ENCODE measurements at places on chromosomes 3 and 15.
A peak's percentile ranks its signal among the peaks of the same experiment; 100 is the strongest.

DNA sequence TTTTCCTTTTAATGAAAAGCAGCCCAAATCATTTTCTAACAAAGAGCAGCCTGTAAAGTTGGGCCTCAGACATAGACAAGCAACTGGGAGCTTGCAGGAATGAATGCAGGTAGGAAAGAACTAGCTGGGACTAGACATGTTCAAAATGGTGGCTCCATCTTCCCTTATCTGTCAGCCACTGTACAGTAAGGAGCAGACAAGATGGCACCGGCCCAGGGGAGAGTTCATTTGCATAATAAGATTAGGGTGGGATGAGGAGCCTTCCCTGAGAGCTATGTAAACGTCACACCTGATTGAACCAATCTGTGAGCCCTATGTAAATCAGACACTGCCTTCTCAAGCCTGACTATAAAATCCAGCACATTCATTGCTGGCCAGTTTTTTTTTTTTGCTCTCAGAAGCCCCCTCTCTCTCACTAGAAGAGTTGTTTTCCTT is 59.7 kb upstream of the GK5 start:
- DNase-seq: no peak

GRCh38 chr3:14153663-14154062 is 24.7 kb downstream of the XPC start:
- no peak for DNase-seq

- peak; percentile 50 for DNase-seq
These were observed 169.4 kb downstream of the TBC1D2B start for GRCh38 chr15:77907824-77908751.

DNA sequence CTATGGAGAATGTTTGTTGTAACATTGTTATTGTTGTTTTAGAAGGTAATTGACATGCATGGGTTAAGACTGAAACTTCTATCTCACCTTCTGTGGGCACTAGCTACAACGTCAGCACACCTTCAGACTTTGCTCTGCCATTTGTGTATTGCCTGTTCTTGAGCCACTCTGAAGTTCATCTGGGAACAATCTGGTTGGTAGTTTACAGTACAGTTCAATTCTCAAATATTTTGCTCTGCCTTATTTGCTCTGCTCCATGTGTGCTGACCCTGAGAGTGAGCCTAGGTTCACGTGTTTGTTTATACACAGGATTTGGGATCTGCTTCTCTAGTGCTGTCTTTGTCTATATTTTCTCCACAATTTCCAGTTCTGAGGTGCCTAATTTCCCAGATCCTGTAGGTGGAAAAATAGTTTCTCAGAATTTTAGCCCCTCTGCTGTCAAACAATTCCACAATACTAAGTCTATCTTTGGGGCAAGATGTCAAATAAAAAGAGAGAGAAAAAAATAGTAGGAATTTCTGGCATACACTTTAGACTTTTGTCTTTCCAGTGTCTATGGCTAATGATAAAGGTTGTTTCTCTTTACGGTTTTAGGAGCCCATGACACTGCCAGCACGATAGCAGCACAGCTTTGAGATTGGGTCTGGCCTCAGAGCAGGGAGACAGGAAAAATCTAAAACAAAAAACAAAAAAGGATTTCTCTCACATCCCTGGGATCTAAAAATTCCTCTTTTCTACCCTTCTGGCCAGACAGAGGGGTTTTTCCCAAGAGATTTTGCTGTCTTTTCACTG is 721.4 kb downstream of the VGLL3 start:
- DNase-seq: no peak

GRCh38 chr3:112351036-112351435 is 18.1 kb downstream of the CD200 start:
- no peak for DNase-seq

- no peak for DNase-seq
These were observed 196.9 kb downstream of the CLSTN2 start for GRCh38 chr3:140131895-140132294.

DNA sequence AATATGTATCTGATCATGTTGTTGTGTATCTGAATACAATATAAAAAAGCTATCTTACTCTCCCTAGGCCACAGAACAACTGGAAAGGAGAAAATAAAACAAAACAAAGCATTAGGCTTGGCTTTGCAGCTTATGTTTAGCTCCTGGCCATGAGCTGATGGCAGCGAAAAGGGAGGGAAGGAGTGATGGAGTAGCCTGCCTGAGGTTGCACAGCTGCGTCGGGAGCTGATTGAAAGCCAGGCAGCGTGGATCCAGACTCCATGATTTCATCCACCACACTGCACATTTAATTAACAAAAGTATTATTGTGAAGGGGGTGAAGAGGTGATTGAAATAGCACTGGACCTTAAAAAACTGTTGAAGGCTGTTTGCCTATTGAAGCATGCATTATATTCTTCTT is 212.2 kb downstream of the GABRG3 start:
- DNase-seq: no peak

GRCh38 chr3:55501905-55502304 is 14.8 kb upstream of the WNT5A start:
- no peak for DNase-seq

- peak; percentile 43 for DNase-seq
These were observed 261.8 kb upstream of the CBLB start for GRCh38 chr3:106130384-106131198.

GRCh38 chr3:157412323-157412855 is 24.3 kb upstream of the PTX3 start:
- no peak for DNase-seq

GRCh38 chr3:115687721-115688120 is 64.4 kb downstream of the GAP43 start:
- no peak for DNase-seq

- no peak for DNase-seq
These were observed 558.1 kb downstream of the RSL24D1 start for GRCh38 chr15:54638666-54639065.

DNA sequence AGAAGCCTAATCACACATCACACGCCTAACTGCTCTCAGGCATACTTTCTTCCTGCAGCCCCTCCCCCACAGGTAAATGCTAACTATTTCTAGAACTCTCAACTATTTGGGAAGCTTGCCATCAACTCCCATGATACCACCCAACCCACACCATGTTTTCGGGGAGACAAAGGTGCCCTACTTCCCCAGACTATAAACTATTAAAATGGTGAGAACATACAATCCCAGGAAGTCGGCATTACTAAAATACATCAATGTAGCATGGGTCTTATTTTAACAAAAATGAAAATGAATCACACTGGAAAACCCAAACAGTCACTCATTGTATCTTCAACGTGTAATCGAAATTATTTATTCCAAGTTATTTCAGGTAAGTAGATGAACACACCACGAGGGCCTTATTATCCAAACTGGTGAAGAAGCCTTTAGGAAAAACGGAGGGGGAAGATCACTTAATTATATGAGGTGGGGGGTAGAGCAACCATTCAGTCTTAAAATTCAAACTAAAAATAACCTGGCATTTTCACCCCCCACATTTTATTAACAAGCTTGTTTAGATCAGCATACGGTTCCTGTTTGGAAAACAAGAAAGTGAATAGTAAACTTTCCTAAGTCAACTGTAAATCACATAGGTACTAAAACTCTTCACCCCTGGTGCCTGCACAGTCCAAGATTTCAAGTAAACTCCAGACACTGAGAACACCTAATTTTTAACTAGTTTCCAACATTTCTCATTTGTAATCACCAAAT is 1.9 kb downstream of the TBL1XR1 start:
- no peak for DNase-seq

DNA sequence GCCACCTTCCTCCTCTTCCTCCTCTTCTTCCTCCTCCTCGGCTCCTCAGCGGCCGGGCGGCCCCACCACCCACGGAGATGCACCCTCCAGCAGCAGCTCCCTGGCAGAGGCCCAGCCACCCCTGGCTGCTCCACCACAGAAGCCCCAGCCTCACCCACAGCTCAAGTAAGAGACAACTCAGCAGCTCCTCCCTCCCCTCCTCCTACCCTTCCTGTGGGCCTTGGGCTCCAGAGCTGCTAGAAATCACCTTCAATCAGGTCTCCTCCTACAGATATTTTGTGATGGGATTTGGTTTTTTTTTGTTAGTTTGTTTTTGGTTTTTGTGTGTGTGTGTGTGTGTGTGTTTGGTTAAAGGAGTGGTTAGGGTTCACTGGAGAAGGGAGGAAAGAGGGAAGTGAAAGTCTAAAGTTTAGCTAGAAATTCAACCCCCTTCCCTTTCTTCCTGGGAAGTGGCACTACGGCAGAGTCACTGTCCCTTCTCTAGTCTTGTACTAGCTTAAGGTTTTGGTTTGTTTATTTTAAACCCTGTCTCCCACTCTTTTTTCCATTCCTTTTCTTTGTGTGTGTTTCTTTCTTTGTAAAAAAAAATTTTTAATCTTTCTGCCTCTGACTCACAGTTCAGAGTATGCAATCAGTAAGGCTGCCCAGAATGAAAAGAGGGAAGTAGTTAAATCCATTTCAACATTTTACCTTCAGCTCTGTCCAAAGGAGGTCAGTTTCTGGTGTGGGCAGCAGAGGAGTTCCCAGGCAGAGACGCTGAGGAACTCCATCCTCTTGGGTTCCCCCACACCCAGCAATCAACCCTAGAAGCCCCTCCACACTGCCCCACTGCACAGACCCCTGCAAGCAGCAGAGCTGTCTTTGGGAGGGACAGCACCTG is 29.0 kb upstream of the TIMP4 start:
- peak; percentile 39 for DNase-seq

DNA sequence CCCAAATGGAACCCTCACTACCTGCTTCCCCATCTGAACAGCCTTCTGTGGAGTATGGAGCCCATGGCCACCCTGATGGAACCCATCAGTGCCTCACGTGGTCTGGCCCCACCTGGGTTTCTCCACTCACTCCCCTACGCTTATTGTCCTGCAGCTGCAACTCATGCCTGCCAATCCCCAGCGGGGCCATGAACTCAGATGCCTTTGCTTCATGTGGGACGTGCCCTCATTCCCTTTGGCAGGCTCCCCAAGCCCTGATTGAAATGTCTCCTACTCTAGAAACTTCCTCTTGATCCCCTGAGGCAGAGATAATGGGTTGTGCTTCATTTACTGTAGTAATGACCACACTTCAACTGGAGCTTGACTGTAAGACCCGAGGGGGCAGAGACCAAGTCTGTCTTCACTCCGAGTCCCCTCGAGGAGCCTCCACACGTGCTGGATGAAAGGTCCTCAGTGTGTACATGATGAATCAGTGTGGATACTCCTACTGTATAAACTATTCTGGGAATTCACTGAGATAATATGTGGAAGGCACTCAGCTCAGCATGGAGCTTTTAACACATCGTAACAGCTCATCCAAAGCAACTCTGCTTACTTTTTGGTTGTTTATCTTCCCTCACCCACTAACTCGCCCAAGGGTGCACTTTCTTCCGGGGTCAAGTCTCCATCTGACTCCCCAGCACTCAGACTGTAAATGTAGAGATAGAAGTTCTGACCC is 232.8 kb upstream of the BHLHE40 start:
- peak; percentile 48 for DNase-seq

GRCh38 chr3:179558742-179559364 is 3.9 kb upstream of the ACTL6A start:
- DNase-seq: peak; percentile 69

DNA sequence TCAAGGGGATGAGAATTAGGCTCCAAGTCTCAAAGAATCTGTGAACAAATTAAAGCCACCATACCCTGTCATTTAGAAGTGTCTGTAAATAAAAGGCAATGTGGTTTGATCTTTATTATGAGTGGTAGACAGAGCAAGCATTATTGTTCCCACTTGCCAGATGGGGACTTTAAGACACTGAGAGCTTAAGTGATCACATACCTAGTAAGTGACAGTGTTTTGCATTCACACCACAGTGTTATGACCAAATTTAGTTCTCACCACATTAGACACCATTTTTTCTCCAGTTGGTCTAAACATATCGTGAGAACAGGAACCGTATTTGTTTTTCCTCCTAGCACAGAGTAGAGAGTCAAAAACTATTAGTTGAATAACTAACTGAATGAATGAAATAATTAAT is 13.2 kb upstream of the ZBED2 start:
- DNase-seq: no peak

DNA sequence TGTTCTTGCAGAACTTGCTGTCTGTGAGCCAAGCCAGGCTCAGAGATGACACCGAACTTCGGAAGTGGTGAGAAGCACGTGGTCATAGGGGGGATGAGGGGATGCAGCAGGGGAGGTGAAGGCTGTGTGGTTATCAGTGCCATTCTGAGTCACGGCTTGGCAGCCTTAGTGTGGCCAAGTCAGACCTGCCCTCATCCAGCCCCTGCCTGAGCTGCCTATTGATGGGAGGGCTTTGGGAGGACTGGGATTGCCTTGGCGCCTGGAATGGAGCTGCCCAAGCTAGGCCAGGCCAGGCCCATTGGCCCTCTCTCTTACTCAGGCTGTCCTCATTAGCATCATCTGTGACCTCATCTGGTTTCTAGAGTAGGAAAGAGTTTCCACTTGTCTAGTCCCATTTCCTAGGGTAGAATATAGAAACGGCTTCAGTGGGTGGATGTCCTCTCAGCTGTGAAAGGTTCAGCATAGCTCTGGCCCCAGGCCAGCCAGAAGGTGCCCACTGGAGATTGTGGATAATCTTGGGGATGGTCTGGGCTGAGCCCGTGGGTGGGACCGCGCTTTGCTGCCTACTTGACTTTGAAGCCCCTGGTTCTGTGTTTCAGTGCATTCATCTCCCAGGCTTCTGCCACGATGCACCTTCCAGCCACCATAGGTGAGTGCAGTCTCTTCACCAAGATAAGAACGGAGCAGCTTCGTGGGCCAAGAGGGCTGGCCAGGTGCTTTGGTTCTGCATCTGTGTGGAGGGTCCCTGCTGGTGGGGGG is 7.2 kb downstream of the FAH start:
- peak; percentile 8 for DNase-seq

GRCh38 chr15:95958382-95958781 is 372.1 kb upstream of the NR2F2 start:
- DNase-seq: no peak

DNA sequence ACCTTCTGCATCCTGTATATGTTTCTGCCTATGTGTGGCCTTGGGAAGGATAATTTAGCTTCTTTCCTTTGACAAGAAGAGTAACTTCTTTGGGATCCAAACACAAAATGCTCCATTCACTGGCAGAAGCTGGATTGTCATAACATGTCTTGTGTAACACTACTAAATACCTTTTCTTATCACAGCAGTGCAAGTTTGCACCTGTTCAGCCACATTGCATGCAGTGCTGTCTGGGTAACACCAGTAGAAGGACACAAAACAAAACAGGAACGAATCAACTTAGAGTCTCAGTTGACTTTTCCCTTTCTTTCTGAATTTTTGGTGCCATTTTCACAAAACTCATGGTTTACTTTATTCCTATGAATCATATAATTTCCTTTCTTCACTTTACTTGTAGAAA is 43.6 kb upstream of the TNIK start:
- DNase-seq: no peak

DNA sequence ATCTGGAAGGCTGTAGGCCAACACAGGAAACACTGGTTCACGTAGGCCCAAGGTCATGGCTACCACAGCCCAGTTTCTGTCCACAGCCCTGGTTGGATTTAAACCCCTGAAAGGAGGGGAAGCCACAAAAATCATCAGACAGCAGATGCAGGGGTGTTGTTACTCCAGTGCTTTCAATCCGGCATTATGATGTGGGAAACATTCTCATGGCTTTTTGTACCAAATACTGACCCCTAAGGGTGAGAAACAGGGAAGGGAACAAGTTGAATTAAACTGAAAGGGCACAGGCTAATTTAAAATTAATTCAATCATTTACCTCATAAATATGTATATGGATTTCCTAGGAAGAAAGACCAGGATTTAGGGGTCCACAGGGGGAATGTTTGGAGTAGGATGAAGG is 375.6 kb downstream of the CTNNB1 start:
- no peak for DNase-seq
